Activated CD4-positive, alpha-beta T cell treated with anti-CD3 and anti-CD28 coated beads, Interleukin-2, amount 10 ng/mL, durations not matched to agents 7 days and 5 days (primary cell): ENCODE measurements at places on chromosomes 2 and 18.

GRCh38 chr2:103401621-103402020 is 639.8 kb downstream of the TMEM182 start:
- DNase-seq = no peak

- DNase-seq = no peak
These were observed 2.1 kb downstream of the EFR3B start for GRCh38 chr2:25044011-25044410.

GRCh38 chr2:171294608-171295007 is 133.9 kb upstream of the TLK1 start:
- DNase-seq = no peak

- DNase-seq = no peak
These were observed 148.4 kb downstream of the HDAC4 start for GRCh38 chr2:239252393-239252792.

- DNase-seq = peak; percentile 80
These were observed 22.3 kb downstream of the KLF7 start for GRCh38 chr2:207143215-207144172.

GRCh38 chr2:111155610-111156009 is 34.9 kb downstream of the BCL2L11 start:
- DNase-seq = no peak

DNA sequence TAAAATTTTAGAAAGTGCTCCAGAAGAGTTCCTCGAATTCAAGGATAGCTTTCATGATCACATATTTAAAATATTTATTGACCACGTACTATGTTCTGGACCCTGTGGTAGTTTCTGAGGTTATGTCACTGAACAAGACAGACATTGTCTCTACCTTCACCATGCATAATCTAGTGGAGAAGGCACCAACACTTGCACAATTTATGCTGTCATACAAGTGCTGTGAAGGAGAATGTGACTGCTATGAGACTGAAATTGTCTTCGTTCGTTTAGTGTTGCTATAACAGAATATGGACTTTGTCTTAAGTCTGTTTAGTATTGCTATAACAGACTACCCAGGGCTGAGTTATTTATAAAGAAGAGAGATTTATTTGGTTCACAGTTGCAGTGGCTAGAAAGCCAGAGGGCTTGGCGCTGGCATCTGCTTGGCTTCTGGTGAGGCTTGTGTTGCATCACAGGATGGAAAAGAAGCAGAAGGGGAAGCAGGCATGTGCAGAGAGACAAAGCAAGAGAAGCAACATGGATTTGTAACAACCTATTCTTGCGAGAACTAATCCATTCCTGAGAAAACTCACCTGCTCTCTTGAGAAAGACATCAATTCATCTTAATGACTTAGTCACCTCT is 50.0 kb upstream of the RFX8 start:
- no peak for DNase-seq

DNA sequence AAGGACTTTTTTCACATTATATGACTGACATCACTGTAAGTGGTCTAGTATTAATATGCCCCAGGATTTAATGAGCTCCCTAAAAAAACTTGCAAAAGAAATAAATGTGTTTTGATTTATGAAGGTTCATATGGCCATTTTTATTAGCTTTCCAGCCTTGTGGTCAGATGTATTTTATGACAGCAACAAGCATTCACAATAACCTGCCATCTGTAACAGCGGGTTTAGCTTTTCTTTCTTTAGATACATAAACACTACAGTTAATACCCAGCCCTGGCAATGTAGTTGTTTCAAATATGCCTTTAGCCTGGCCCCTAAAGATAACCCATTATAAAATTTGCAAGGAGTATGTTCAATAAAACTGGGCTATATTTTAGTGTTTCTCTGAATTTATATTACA is 1063.8 kb downstream of the SOCS6 start:
- DNase-seq = no peak

GRCh38 chr18:77208964-77209363 is 40.7 kb upstream of the GALR1 start:
- peak; percentile 46 for DNase-seq

- peak; percentile 38 for DNase-seq
These were observed 111.3 kb downstream of the HDAC4 start for GRCh38 chr2:239289545-239289944.

DNA sequence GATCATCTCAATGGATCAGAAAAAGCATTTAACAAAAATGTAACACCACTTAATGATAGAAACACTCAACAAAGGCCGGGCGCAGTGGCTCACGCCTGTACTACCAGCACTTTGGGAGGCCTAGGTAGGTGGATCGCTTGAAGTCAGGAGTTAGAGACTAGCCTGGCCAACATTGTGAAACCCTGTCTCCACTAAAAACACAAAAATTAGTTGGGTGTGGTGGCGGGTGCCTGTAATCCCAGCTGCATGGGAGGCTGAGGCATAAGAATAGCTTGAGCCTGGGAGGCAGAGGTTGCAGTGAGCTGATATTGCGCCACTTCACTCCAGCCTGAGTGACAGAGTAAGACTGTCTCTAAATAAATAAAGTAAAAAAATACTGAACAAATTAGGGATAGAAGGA is 74.6 kb downstream of the PLB1 start:
- no peak for DNase-seq

- no peak for DNase-seq
These were observed 180.6 kb downstream of the IRS1 start for GRCh38 chr2:226618875-226619605.

- no peak for DNase-seq
These were observed 88.0 kb downstream of the LTBP1 start for GRCh38 chr2:33034784-33035183.

- no peak for DNase-seq
These were observed 230.4 kb downstream of the ICOS start for GRCh38 chr2:204166961-204167360.

GRCh38 chr18:48345596-48345995 is 63.6 kb downstream of the ZBTB7C start:
- DNase-seq = no peak

- DNase-seq = peak; percentile 16
These were observed 125.0 kb upstream of the CD226 start for GRCh38 chr18:70072678-70073077.

DNA sequence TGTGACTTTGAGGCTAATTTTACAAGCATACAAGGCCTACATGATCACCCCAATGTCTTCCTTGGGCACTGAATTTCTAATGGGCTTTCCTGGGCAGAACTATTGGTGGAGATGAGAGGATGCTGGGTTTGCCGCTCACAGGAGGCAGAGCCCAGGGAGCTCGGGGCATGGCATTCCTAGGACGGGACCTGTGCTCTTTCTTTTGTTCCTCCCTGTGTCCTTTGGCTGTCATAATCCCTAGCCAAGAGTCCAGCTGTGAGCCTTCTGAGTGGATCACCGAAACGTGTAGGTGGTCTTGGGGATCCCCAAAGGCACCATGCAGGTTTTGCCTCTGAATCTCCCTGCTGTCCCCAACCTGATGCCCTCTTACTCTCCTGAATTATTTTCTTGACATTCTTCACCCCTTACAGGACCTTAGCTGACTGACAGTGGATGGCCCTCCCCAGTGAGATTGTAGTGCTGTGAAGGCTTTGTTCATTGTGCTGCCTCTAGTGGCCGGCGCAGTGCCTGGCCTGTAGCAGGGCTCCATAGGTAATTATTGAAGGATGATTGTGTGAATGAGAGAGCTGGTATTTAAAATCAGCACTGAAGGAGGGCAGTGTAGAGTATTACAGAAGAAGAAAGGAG is 221.9 kb downstream of the ZNF407 start:
- no peak for DNase-seq

DNA sequence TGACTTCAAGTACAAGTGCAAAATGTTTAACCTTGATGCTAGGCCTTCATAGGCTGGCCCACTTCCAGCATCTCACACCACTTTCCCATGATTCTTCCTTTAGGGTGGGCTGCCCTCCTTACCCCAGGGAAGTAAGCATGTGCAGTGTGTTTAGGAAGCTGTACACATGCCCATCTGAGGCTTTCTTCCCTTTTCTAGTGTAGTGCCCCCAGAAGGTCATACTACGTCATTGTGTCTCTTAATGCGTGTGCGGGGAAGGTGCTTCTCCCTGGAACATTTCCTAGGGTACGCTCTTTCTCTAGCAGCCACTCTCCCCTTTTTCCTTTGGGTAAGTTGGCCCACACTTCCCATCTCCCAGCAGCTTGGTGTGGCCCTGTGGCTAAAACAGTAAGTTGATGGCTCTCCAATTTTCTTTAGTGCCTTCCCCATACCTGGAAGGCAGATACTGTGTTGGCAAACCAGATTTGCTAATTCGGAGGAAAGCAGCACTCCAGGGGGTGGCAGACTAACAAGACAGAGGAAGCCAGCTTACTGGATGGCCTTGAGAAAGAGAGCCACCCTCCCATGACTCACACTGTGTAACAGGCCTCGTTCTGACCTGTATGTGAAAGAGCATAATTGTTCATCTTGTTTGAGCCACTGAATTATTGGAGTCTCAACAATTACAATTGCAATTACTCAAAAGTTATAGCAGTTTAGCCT is 1.1 kb upstream of the SULT6B1 start:
- no peak for DNase-seq

GRCh38 chr2:44929159-44929734 is 12.3 kb upstream of the SIX3 start:
- DNase-seq = no peak
